Posterior vena cava (tissue), 2 donors: ENCODE measurements at places on chromosomes 16 and 17. TPM values are rescaled to one million over a fixed set of nuclear protein-coding genes. Genes with fewer than 3 reads are reported as not detected.

KRT28 gene
- not detected for total RNA-seq

KRT23 gene
- total RNA-seq, result 0.37 TPM

ABCA6 gene
- total RNA-seq, result 58.6 TPM

SLFN14 gene
- not detected for total RNA-seq

GINS2 gene
- total RNA-seq, result 0.19 TPM

TMEM220 gene
- total RNA-seq, result 11.8 TPM

SCN4A gene
- 0.76 TPM for total RNA-seq

C17orf100 gene
- total RNA-seq, result 0.81 TPM

BAIAP2 gene
- total RNA-seq, result 30.5 TPM
